ENCODE measurements at places on chromosomes 11 and 22.

DNA sequence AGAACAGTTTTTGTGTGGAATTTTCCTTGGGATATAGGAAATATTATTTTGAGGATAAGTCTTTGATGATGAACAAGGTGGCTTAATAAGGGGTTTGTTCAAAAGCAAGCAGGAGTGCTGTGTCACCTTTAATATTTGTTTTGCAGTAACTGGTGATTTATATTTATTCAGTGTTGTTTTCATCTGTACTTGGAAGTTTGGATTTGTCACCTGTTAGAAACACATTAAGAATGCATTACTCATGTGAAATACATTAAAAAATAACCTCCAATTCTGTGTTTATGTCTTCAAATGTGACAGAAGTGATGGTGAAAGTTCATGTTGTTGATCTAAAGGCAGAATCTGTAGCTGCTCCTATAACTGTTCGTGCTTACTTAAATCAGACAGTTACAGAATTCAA is 70.5 kb downstream of the DKK3 start:
- DNase-seq = no peak

- no peak for DNase-seq
These were observed 9.0 kb upstream of the HIKESHI start for GRCh38 chr11:86292912-86293616.

GRCh38 chr11:44467413-44467812 is 98.0 kb upstream of the CD82 start:
- no peak for DNase-seq

DNA sequence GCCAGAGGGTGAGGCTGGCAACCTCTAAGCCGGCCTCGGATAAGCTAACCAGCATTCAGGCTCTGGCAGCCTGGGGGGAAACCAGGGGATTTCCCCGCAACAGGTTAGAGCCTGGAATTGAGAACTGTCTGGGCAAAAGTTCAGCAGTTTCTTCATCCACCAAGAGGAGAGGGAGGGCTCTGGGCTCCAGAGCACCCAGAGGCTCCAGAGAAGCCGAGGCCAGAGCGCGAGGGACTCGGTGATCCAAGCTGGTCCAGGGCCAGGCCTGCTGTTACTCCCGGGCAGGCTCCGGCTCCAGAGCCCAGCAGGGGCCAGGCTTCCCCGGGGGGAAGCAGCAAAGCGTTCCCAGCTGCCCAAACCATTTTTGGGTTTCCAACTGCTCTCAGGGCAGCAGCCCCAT is 13.3 kb upstream of the SH3BP1 start:
- DNase-seq = no peak

DNA sequence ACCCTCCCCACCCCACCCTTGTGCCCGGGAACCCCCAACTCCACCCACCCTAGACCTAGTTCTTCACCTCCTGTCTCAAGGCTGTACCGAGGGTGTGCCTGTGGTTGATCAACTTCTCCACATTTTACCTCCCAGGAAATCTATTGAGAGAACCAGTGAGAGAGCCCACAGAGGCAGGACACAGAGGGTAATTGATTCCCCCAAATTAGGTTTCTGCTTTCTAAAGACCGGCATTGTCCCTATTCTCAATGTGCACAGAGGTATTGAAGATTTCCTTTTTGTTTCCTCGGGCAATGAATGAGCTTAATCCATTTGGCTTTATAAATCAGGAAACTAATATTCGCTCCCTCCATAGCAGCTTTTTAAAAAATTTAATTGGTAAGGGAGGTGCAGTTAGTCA is 6.0 kb upstream of the LMO1 start:
- DNase-seq = no peak

- no peak for DNase-seq
These were observed 15.9 kb downstream of the PDGFD start for GRCh38 chr11:104148074-104148473.

GRCh38 chr22:19853879-19854777 is 546 bp downstream of the GNB1L start:
- no peak for DNase-seq

- DNase-seq = no peak
These were observed 44.2 kb downstream of the NAV2 start for GRCh38 chr11:19756675-19757475.

- no peak for DNase-seq
These were observed 14.5 kb upstream of the HSPA8 start for GRCh38 chr11:123076484-123076883.

DNA sequence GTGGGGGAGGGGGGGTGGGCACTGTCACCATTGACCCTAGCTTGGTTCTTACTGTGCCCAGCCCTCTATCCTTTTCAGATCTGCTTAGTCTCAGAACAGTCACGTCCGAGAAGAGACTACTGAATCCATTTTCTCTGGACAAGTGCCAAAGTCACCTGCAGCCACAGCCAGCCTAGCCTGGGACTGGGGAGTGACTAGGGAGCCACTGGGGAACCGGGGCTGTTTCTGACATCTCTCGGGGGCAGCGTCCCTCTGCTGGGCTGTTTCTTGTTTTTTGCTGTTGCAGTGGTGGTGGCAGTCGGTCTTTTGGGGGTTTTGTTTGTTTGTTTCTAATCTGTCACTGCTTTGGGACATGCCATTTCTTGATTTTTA is 8.7 kb downstream of the SLC37A2 start:
- DNase-seq = no peak

GRCh38 chr11:111731821-111732220 is 34.4 kb downstream of the PPP2R1B start:
- DNase-seq = no peak

DNA sequence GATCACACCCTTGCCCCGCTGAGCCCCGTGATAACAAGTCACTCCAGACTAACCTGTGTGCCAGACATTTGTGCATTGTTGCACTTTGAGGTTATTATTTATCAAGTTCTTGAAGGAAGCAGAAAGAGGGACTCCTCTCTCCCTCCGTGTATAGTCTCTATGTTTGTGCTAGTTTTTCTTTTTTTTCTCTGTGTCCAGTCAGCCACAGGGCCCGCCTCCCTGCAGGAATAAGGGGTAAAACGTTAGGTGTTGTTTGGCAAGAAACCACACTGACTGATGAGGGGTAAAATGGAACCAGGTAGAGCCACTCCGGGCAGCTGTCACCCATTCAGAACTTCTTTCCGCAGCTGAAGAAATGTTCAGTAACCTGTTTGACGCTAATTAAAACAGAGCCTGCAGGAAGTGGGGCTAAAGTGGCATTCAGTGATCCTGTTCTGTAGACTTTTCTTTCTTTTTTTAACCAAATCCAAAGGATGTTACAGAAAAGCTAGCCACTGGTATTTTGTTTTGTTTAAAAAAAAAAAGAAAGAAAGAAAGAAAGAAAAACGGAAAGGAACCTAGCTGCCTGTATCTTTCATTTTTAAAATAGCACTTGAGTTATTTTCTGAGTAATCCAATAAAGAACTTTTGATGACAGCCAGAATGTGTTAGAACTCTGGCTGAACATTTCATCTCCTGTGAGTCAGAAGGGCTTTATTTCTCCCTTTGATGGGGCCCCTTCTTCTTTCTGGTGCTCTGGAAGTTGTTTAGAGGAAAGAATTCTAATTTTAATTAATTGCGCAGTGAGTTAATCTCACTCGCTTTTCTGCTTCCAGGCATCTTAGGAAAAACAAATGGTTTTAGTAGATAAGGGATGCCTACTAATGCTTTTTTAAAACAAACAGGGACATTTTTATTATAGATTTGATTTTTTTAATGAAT is 58.2 kb downstream of the COMMD9 start:
- DNase-seq = no peak

DNA sequence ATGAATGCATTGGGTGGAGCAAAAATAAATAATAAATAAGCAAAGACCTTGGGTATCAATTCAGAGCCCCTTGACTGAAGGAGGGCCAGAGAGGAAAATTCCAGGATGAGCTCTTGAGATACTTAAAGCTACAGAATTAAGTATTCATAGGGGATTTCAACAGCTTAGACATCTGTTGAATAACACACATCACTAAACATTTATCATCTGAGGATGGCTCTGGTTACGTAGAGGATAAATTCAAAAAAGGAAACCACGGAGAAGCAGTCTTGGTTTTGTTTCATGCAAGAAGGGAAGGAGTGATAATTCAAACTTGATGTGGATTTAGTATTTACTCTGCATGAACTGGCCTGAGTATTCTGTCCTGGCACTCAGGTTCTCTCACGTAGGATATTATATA is 29.8 kb downstream of the ARHGAP42 start:
- DNase-seq = no peak

GRCh38 chr22:45441138-45441537 is 27.6 kb downstream of the RIBC2 start:
- no peak for DNase-seq

GRCh38 chr11:71282581-71283351 is 30.4 kb upstream of the SHANK2 start:
- DNase-seq = no peak

DNA sequence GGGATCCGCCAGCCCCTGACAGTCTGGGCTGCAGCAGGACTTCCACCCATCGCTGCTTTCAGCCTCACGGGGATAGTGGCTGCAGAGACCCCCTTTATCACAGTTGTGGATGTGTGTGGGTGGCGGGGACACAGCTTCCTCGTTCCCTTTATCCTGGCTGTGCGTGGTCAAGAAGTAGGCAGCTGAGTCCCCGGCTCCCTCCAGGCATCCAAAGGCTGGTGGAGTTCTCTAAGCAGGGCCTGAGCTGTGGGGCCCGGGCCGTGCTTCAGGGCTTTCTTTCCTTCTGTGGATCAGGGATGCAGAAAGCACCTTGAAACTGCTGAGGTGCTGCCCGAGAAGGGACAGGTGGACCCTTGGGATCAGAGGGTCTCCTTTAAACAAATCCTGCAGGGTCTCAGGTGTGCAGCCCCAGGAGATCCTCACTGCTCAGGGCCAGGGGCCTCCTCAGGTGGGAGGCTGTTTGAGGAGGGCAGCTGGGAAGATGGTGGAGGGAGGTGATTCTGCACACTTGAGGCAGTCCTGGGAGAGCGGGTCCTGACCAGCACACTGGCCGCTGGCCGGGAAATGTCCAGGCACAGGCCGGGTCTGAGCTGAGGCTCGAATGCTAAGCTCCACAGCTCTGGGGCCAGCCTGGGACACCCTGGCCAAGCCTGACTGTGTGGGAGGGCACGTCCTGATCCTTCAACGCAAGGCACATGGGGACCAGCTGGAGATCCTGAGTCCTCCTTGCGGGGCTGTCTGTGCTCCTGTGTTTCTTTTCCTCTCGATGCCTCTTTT is 1024.3 kb downstream of the BRD1 start:
- DNase-seq = no peak

GRCh38 chr11:126186025-126186698 is 25.3 kb downstream of the RPUSD4 start:
- DNase-seq = no peak

DNA sequence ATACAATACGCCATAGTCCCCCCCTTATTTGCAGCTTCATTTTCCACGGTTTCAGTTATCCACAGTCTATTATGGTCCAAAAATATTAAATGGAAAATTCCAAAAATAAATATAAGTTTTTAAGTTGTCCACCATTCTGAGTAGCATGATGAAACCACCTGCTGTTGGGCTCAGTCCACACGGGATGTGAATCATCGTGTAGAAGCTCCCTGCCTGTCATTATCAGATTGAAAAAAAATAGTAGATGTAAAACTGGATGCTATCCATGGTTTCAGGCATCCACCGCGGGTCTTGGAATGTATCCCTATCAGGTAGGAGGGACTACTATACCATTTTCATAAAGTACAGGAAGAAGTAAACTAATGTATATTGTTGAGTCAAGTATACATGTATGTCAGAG is 127.4 kb downstream of the TTC17 start:
- DNase-seq = no peak

DNA sequence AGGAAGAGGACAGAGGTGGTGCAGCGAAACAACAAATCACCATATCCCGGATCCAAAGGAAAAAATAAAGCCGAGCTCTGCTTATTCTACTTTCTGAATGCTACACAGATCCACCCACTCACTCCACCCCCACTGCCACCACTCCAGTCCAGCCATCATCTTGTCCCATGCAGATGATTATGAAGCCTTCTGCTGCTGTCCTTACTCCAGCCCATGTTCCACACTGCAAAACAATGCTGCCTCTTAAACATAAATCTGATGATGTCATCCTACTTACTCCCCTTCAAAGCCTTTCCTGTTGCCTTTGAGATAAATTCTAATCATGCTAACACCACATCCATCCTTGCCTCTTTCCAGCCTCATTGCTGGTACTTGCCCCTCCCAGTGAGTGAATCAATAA is 6.5 kb upstream of the DRD2 start:
- DNase-seq = no peak

DNA sequence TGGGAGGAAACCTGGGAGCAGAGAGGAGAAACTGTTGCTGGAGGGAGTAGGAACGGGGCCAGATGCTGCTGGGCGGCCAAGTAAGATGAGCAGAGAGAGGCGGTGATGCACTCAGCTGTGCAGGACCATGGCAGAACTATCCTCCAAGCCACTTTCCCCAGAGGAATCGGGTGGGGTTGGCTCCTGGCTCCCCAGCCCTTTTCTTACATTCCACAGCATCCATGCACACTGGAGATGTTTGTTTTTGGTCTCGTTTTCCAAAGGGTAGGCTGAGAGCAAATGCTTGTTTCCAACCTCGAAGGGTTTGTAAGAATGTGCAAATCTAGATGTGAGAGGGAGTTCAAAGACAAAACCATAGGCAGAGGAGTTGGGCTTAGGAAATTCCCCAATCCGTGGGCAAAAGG is 73.2 kb downstream of the DBX1 start:
- DNase-seq = no peak

- DNase-seq = no peak
These were observed 13.8 kb downstream of the CARS1 start for GRCh38 chr11:3043315-3043871.

DNA sequence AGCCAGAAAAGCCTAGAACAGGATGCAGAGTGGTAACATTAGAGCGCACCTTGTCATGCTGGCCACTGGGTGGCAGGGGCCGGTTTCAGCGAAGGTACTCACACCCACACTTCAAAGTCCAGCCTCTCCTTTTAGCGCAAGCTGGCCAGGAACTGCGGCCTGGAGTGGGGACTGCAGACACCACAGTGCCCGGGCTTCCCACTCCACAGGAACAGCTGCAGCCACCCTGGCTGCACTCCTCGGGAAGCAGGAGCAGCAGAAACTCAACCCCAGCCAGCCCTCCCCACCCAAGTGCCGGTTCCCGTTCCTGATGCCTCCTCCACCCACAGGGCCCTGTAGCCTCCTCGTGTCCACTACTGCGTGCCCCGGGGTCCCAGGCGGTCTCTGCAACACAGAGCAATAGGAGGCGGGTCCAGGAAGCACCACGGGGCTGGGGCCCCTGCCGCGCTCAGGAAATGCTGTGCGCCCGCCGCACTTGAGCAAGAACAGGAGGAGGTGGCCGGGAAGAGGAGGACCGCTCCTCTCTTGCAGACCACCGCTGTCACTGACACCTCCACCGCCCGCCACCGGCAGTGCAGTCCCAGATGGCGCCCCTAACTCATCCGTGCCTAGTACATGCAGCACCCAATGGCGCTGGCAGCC is 2.2 kb downstream of the RFPL2 start:
- DNase-seq = no peak

GRCh38 chr11:86933891-86934581 is 21.2 kb downstream of the FZD4 start:
- no peak for DNase-seq

- no peak for DNase-seq
These were observed 602.1 kb downstream of the SOX6 start for GRCh38 chr11:15754221-15754620.

Data from GF-D8 (cell line).